Effector memory CD4-positive, alpha-beta T cell (primary cell): ENCODE measurements at places on chromosomes 5 and 9.

DNA sequence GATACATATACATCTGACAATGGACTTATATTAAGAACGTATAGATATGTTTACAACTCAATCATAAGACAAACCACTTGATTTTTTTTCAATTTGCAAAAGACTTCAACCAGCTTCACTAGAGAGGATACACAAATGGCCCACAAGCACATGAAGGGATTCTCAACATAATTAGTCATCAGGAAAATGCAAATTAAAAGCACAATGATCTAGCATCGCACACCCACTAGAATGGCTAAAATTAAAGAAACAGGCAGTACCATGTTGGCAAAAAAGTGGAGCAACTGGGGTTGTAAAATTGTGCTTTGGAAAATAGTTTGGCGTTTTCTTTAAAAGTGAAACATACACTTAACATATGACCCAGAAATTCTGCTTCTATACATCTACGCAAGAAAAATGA, 80.0 kb upstream of the TRIO start:
- no peaks in the 10 kb centered on the region for H3K27me3 ChIP-seq

DNA sequence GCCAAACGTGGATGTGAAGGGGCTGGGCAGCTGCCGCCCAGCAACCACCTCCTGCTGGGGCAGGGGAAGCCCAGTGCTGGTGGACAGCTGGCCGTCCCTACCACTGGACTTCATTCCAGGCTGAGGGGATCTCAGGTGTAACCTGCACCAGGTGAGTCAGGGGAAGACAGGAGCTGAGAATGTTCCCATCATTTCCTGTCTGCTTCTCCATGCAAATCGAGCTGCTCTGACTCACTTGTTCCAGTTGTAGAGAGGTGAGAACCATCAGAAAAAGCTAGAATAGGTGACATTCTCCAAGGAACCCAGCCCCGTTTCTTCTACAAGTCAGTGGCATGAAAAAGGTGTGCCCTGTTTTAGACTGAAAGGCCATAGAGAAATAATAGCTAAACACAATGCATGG, 21.8 kb upstream of the BARX1 start:
- no peak overlapping the region for H3K4me3 ChIP-seq
- no peak for DNase-seq
- peaks cover 6% of the 10 kb centered on the region for H3K27me3 ChIP-seq

GRCh38 chr9:5402217-5402616, 35.5 kb downstream of the PLGRKT start:
- no peaks in the 10 kb centered on the region for H3K27me3 ChIP-seq
- H3K4me1 ChIP-seq, result peaks cover 6% of the 10 kb centered on the region
- H3K27ac ChIP-seq, result no peak overlapping the region
- H3K36me3 ChIP-seq, result no peaks in the 10 kb centered on the region
- no peak for DNase-seq

- no peaks in the 10 kb centered on the region for H3K4me1 ChIP-seq
- no peak overlapping the region for H3K27ac ChIP-seq
- no peaks in the 10 kb centered on the region for H3K27me3 ChIP-seq
- H3K36me3 ChIP-seq, result no peaks in the 10 kb centered on the region
- DNase-seq, result no peak
- H3K4me3 ChIP-seq, result no peak overlapping the region
Measured at GRCh38 chr9:14193328-14193990, 120.5 kb downstream of the NFIB start.

GRCh38 chr9:133971121-133971951, 20.8 kb downstream of the VAV2 start:
- DNase-seq, result no peak
- no peak overlapping the region for H3K27ac ChIP-seq
- H3K4me3 ChIP-seq, result no peak overlapping the region
- H3K36me3 ChIP-seq, result no peaks in the 10 kb centered on the region

- H3K27ac ChIP-seq, result no peak overlapping the region
- H3K4me1 ChIP-seq, result no peaks in the 10 kb centered on the region
- H3K27me3 ChIP-seq, result no peaks in the 10 kb centered on the region
- H3K4me3 ChIP-seq, result no peak overlapping the region
Measured at GRCh38 chr5:77568555-77568954, 70.0 kb downstream of the OTP start.

DNA sequence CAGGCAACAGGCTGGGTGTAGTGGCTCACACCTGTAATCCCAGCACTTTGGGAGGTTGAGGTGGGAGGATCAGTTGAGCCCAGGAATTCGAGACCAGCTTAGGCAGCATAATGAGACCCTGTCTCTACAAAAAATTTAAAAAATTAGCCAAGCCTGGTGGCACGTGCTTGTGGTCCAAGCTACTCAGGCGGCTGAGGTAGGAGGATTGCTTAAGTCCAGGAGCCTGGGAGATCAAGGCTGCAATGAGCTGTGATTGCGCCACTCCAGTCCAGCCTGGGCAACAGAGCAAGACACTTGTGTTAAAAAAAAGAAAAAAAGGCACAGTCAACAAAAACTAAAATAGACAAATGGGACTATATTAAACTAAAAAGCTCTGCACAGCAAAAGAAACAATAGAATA, 29.3 kb downstream of the ATP6V0E1 start:
- no peaks in the 10 kb centered on the region for H3K36me3 ChIP-seq
- H3K27me3 ChIP-seq, result no peaks in the 10 kb centered on the region
- no peaks in the 10 kb centered on the region for H3K4me1 ChIP-seq
- no peak for DNase-seq
- H3K4me3 ChIP-seq, result no peak overlapping the region

GRCh38 chr5:145989428-145989827, 53.0 kb downstream of the SH3RF2 start:
- no peak for DNase-seq
- no peaks in the 10 kb centered on the region for H3K36me3 ChIP-seq
- no peak overlapping the region for H3K4me3 ChIP-seq
- H3K27ac ChIP-seq, result no peak overlapping the region
- no peaks in the 10 kb centered on the region for H3K27me3 ChIP-seq

DNA sequence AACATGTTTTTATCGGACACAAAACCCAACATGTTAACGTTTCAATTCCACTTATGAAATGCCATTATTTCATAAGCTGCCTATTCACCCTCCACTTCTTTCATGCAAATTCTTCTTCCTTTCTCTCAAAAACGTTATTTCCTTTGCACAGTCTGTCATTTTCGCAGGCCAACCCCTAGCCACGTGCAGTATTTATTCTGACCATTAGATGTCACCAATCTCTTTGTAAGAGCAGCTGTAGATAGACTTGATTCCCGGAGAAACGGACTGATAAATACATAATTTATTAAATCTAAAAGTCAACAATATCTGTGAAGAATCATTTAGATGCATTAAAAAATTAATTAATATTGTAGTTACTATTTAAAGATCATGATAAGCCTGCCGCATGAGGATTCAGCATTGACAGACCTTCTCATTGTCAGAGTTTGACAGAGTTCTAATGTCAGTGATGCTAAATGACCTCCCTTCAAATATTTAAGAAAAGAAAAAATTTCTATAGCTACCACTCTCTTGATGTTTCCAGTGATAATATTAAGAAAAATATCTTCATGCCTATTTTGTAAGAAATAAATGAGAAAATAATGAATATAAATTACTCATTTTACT, 933.6 kb downstream of the CDH12 start:
- H3K36me3 ChIP-seq, result no peaks in the 10 kb centered on the region
- no peak overlapping the region for H3K27ac ChIP-seq
- no peak overlapping the region for H3K4me3 ChIP-seq
- no peaks in the 10 kb centered on the region for H3K27me3 ChIP-seq

- H3K27ac ChIP-seq, result no peak overlapping the region
- H3K4me1 ChIP-seq, result no peaks in the 10 kb centered on the region
- no peaks in the 10 kb centered on the region for H3K36me3 ChIP-seq
- H3K27me3 ChIP-seq, result no peaks in the 10 kb centered on the region
Measured at GRCh38 chr9:90956026-90956810, 154.6 kb downstream of the SYK start.

DNA sequence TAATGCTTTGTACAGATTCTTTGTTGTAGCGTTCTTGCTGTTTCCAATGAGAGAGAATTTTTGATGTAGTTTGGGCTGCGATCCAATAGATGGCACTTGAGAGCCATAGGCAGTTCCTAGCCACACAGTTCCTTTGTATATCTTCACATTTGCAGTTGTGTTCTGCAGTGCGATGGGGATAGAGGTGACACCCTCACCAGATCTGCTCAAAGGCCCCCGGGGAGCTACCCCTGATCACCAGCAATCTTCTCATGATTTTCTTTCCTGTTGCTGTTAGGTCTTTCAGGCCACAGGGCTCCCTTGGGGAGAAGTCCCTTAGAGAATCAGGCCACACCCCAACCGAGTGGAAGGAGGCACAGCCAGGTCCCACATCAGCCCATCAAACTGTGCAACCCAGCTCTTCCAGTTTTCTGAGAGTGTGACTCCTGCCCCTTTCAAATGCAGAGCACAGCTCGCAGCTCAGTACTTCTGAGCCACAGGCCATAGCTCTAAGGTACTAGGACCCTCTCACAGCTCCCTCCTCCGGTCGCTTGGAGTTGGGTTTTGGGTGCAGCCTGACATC, 353.7 kb downstream of the SLCO4C1 start:
- no peaks in the 10 kb centered on the region for H3K4me1 ChIP-seq
- H3K4me3 ChIP-seq, result no peak overlapping the region
- no peaks in the 10 kb centered on the region for H3K36me3 ChIP-seq
- H3K27ac ChIP-seq, result no peak overlapping the region
- no peaks in the 10 kb centered on the region for H3K27me3 ChIP-seq

DNA sequence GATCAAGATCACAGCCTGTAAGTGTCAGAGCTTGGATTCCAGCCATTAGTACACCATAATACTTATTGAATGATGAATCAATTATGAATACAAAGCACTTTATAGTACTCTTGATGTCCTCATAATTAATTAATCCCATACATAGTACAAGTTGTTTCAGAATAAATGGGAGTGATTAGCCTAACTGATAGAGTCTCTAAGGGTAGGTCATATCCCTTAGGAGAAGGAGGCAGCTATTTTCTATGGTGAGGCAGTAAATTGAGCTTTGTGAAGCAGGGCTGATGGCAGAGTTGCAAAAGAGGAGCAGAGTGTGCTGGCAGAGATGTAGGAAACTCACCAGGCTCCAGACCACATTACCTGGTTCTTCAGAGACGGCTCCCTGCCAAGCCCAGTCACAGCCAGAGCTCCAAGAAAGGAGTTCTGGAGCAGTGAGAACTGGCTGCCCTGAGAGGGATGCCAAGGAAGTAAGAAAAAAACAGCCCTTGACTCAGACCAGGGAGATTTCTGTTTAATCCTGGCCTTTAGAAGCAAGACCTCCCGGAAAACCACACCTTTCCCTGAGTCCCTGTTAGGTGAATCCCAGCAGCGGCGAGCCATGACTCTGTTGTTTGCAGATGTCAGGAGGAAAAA, 112.9 kb downstream of the SH3TC2 start:
- no peak overlapping the region for H3K27ac ChIP-seq
- no peaks in the 10 kb centered on the region for H3K4me1 ChIP-seq
- no peaks in the 10 kb centered on the region for H3K27me3 ChIP-seq
- no peaks in the 10 kb centered on the region for H3K36me3 ChIP-seq

GRCh38 chr5:87899721-87900131, 368.9 kb downstream of the TMEM161B start:
- DNase-seq, result no peak
- H3K4me3 ChIP-seq, result no peak overlapping the region

DNA sequence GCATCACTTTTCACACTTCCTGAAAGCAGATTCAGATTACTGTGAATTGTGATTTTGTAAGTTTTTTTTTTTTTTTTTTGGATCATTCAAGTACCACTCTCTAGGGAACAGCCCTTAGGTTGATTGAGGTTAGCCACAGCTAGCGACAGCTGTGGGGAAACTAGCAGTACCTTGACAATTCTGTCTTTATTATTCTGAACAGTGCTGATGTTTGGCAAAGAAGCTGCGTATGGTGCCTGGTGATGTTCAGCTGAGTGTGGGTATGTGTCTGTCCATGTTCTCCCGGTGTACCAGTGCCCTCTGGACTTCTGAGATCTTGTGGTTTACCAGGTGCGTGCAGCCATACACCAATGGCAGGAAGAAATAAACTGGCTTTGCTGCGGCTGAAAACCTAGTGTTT, 117.3 kb upstream of the PLPPR1 start:
- H3K4me1 ChIP-seq, result no peaks in the 10 kb centered on the region
- H3K36me3 ChIP-seq, result no peaks in the 10 kb centered on the region
- H3K4me3 ChIP-seq, result no peak overlapping the region
- DNase-seq, result no peak
- H3K27me3 ChIP-seq, result no peaks in the 10 kb centered on the region

DNA sequence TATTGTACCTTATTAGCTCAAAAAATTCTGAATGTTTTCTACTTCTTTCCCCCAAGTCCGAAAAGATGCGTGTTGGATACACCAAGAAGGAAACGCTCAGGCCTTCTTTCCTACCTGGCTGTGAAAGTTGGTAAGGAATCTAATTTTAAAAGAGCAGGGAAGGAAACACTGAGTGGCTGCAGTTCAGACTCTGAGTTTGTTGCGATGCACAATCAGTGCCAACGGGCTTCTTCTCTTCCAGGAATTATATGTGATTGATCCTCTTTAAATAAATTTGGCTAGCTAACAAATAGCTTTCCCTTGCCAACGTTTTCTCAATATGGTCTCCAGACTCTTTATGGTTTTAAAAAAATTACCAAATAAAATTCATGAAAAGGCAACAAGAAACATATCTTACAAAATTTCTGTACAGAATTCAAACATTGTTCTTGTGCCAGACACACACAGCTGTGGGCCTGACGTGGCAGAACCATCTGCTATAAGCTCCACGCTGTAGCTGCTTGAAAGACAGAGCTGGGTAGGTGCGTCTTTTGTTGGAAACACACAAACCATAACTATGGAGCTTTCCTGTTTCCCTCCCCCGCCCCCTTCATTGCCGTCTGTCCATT, 493.1 kb downstream of the ZNF608 start:
- H3K27ac ChIP-seq, result no peak overlapping the region
- no peak overlapping the region for H3K4me3 ChIP-seq
- H3K4me1 ChIP-seq, result no peaks in the 10 kb centered on the region
- H3K27me3 ChIP-seq, result no peaks in the 10 kb centered on the region

DNA sequence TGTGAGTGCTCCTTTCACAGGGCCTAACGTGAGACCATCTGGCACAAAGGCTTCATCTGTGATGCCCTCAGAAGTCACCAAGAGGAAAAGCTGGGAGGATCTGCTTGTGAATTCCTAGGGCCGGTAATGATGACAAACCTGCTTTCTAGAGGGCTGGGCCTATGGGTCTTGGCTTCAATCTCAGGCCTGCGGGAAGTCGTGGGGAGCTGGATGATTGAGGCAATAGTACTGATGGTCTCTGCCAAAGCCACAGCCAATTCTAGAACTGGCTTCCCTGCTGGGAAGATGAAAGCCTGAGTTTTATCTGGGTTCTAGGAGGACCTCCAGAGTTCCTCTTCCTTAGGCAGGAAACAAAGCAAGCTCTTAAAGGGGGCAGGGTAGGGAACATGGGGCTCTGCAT, 102.7 kb downstream of the TMEM215 start:
- H3K36me3 ChIP-seq, result no peaks in the 10 kb centered on the region
- no peaks in the 10 kb centered on the region for H3K27me3 ChIP-seq
- no peak overlapping the region for H3K27ac ChIP-seq
- H3K4me1 ChIP-seq, result no peaks in the 10 kb centered on the region

- no peak overlapping the region for H3K27ac ChIP-seq
- H3K27me3 ChIP-seq, result no peaks in the 10 kb centered on the region
- peak; percentile 36 for DNase-seq
- no peaks in the 10 kb centered on the region for H3K4me1 ChIP-seq
- no peak overlapping the region for H3K4me3 ChIP-seq
- H3K36me3 ChIP-seq, result peaks cover 2% of the 10 kb centered on the region
Measured at GRCh38 chr9:120755810-120756434, 37.3 kb downstream of the FBXW2 start.

- no peak overlapping the region for H3K4me3 ChIP-seq
- no peak for DNase-seq
- H3K4me1 ChIP-seq, result no peaks in the 10 kb centered on the region
- H3K27ac ChIP-seq, result no peak overlapping the region
- peaks cover 12% of the 10 kb centered on the region for H3K36me3 ChIP-seq
Measured at GRCh38 chr5:72363166-72363802, 43.1 kb downstream of the PTCD2 start.

GRCh38 chr5:175688352-175689146, 30.7 kb downstream of the HRH2 start:
- H3K4me1 ChIP-seq, result no peaks in the 10 kb centered on the region
- peaks cover 32% of the 10 kb centered on the region for H3K36me3 ChIP-seq
- H3K27ac ChIP-seq, result no peak overlapping the region
- no peak overlapping the region for H3K4me3 ChIP-seq
